ENCODE measurements at places on chromosomes 4 and X. TPM values are rescaled to one million over a fixed set of nuclear protein-coding genes. Genes with fewer than 3 reads are reported as not detected.

KCND1 gene
- polyA plus RNA-seq, result 0.25 TPM

TRIM75 gene
- not detected for polyA plus RNA-seq

AMER1 gene
- polyA plus RNA-seq, result 0.95 TPM

RNF128 gene
- polyA plus RNA-seq, result 0.74 TPM

CT47A1 gene
- not detected for polyA plus RNA-seq

RRAGB gene
- polyA plus RNA-seq, result 19.2 TPM

MXRA5 gene
- polyA plus RNA-seq, result 26.8 TPM

RS1 gene
- not detected for polyA plus RNA-seq

SEC31A gene
- polyA plus RNA-seq, result 472 TPM

GLOD5 gene
- polyA plus RNA-seq, result not detected

DNA sequence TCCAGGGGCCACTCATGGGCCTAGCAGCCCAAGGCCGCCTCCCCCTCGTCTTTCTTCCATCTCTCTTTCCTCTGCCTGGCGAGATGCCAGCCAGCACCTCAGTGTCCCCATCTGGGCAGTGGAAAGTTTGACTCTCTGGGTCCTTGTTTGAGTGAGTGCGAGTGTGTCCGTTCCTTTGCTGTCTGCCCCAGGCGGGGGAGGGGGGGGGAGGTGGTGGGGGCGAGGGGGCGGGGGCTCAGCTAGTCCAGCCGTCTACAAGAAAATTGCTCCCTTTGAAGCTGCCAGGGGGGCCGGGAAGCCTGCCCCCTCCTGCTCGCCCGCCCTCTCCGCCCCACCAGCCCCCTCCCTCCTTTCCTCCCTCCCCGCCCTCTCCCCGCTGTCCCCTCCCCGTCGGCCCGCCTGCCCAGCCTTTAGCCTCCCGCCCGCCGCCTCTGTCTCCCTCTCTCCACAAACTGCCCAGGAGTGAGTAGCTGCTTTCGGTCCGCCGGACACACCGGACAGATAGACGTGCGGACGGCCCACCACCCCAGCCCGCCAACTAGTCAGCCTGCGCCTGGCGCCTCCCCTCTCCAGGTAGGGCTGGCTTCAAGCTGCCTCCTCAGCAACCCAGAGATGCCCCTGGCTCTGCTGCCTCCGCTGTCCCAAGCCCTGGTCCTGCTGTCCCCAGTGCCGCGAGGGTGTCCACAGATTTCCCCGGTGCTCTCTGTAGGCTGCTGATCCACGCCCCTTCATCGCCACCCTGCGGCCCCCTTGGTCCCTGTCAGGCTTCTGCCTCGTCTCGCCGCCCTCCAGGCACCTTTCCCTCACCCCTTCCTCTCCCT lies at the start of gene BGN:
Gene BGN (plus strand): TSS at position 440 of the 821 bp plus-strand sequence. CDS start 9,652 bp downstream, outside the sequence.
- DNase-seq, result peak; percentile 78

GRCh38 chr4:57194068-57194611 lies 84.0 kb upstream of the IGFBP7 start:
- no peak for DNase-seq

GRCh38 chr4:89303814-89304388 lies 3.7 kb downstream of the GPRIN3 start:
- no peak for DNase-seq

GRCh38 chr4:7419961-7420660 lies 14.6 kb downstream of the PSAPL1 start:
- DNase-seq, result no peak

DNA sequence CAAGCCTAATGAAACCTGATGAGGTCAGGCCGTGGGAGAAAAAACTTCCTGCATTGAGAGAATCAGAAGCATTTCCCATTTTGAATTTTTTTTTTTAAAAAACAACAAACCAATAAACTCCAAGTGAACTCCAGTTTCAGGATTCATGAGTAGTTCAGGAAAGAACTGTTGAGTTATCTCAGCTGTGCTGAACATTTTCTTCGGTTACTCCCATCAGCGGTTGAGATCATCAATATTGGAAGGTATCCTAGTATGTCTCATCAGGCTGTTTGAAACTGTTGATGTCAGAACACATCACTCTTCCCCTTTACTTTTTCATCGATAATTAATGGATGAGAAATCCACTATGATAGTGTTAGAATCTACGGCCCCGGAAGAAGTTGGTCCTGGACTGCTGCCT lies 82.4 kb upstream of the ADGRG2 start:
- DNase-seq, result peak; percentile 23

GRCh38 chrX:39855748-39856129 lies 242.0 kb downstream of the BCOR start:
- DNase-seq, result peak; percentile 48

DNA sequence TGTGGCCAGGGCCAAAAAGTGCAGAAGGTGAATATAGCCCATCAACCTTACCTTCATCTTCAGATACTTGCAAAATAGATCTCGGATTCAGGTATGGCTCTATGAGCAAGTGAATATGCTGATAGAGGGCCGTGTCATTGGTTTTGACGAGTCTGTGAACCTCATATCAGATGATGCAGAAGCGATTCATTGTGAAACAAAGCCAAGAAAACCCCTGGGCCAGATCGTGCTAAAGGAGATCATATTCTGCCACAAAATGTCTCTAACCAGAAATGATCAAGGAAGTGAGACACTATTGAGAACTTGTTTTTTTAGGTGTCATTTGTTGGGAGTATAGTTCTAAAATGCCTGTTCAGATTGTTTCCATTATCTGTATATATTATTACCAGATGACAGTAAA lies 48.3 kb downstream of the PDK3 start:
- DNase-seq, result no peak

- no peak for DNase-seq
Measured at GRCh38 chr4:164730705-164731393, 23.1 kb upstream of the SMIM31 start.

GRCh38 chr4:173301518-173302201 lies 32.5 kb downstream of the HMGB2 start:
- peak; percentile 51 for DNase-seq

- no peak for DNase-seq
Measured at GRCh38 chr4:113290666-113291065, 241.2 kb downstream of the ANK2 start.

DNA sequence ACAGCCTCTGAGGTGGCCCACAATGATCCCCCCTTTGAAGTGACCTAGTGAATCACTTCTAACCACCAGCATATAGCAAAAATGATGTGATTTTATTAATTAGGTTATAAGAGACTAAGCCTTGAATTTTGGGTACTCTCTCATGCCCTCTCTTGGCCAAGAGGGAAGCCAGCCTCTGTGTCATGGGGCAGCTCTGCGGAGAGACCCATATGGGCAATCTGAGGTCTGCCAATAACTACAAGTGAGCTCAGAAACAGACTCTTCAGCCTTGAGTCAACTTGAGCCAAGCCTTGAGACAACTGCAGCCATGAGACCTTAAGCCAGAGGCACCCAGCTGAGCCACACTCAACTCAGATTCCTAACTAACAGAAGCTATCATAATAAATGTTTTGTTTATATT lies 45.7 kb downstream of the MANBA start:
- no peak for DNase-seq

GRCh38 chrX:38768079-38768478 lies 33.2 kb upstream of the MID1IP1 start:
- peak; percentile 56 for DNase-seq

- no peak for DNase-seq
Measured at GRCh38 chrX:7219153-7219705, 71.3 kb upstream of the PUDP start.

DNA sequence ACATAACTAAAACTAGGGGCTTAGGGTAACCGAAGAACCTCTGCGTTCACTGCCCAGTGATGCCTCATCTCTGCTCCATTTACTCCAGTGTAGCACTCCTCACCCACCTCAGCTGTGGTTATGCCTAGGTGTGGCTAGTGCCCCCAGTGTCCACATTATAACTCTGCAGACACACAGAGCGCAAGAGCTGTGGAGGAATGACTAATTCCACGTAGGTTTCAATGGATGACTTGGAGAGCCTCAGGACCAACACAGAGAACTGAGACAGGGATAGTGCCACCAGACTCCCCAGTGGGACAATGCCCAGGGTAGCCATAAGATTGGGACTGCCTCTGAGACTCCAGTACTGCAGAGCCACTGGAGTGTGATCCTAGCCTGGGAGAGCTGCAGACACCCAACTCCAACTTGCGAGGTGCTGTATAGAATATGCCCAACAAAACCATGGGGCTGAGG lies 542.4 kb upstream of the DIPK2B start:
- peak; percentile 42 for DNase-seq

- DNase-seq, result peak; percentile 68
Measured at GRCh38 chr4:22434895-22435294, 81.0 kb downstream of the ADGRA3 start.

- DNase-seq, result no peak
Measured at GRCh38 chr4:140989944-140990343, 143.3 kb downstream of the RNF150 start.

- DNase-seq, result no peak
Measured at GRCh38 chr4:158929939-158930638, 161.3 kb downstream of the FNIP2 start.

GRCh38 chr4:40038977-40039376 lies 17.7 kb upstream of the N4BP2 start:
- peak; percentile 8 for DNase-seq

- DNase-seq, result no peak
Measured at GRCh38 chr4:175833574-175834311, 21.7 kb upstream of the GPM6A start.

- DNase-seq, result no peak
Measured at GRCh38 chrX:9644335-9644734, 121.3 kb downstream of the GPR143 start.

DNA sequence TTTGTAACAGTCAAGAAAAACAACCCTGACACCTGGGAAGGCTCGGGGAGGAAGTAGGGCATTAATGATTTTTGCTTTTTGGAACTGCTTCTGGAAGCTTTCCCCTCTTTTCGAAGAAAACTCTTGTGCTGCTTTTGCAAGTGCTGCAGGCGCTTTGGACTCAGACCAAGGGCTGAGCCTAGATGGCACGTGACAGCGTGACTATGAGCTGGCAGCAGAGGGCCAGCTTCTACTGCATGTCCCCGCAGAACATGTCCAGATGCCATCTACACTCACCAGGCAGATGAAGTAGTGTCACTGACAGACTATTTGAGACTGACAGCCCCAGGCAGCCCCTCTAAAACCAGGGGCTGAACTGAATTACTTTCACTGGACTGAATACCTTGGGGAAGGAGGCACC lies 6.2 kb downstream of the NR0B1 start:
- DNase-seq, result peak; percentile 37

DNA sequence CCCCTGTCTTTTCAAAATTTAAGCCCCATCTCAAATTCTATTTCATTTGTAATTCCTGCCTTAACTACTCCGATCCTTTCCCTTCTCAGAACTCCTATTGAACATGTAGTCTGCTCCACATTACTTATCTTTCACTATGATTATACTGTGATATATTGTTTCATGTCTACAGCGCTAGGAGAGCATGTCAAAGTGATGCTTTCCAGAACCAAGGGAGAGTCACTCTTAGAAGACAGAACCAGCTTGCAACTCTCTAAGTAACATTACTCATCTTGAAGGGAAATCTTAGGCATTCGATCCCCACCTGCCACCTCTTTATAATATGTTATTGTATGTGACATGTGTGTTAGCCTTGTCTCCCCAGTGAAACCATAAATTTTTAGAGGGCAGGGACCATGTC lies 10.5 kb downstream of the EXOC1L start:
- no peak for DNase-seq

GRCh38 chr4:164509951-164510350 lies 244.0 kb upstream of the SMIM31 start:
- DNase-seq, result peak; percentile 16

GRCh38 chrX:152601848-152602616 lies 35.7 kb upstream of the GABRQ start:
- DNase-seq, result peak; percentile 66

DNA sequence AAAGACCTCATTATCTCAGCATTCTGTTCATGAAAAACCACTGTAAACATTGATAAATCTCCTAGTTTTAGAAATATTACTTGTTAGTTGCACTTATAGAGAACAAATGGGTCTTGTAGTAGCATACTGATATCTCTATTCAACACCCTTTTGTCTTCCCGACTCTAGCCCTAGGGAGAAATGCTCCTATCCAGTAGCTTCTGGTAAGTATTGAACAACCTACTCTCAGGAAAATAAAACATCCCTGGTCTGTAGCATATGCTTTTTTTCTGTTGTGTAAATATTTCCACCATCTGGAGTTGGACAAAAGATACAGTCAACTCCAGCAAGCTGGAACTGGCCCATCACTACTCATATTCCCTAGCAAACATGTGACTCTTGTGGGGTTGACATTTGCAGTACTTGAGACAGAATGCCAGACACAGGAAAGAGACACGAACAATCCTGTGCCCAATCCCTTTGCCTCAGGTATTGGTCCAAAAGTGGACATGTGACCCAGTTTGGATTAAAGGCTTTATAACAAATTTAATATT lies 188.2 kb downstream of the GC start:
- DNase-seq, result peak; percentile 10

DNA sequence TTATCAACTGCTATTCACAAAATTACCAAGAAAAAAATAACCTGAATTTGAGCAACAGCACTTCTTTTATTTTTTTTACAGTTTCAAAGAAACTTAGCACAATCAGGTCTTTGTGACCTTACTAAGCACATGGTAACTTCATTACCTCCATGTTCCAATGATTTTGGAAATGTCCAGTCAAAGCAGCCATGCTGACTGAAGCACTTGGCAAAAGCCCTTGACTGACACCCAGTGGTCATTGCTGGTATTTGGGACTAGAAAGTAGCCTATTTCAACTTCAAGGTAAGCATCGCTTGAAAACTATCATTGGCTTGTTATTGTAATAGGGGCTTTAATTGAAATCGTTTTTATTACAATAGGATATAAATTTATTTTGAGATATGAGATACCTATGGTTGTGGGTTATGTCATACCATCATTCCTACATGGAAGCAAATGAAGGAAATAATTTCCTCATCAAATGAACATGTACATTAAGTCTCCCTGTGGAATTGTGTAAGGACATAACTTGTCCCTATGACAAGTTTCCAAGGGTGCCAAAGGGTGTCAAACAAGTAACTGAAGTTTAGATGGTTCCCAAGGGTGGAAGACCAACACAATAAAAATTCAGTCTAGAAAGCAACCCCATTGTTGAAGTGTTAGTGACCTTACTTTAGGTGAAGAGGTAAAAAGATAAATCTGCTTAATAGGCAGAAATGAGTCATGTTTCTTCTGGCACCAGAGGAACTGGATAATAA lies 15.2 kb upstream of the ANXA10 start:
- peak; percentile 53 for DNase-seq

- no peak for DNase-seq
Measured at GRCh38 chr4:57971261-57971660, 861.1 kb upstream of the IGFBP7 start.

- no peak for DNase-seq
Measured at GRCh38 chr4:5588046-5588445, 120.3 kb downstream of the EVC2 start.

DNA sequence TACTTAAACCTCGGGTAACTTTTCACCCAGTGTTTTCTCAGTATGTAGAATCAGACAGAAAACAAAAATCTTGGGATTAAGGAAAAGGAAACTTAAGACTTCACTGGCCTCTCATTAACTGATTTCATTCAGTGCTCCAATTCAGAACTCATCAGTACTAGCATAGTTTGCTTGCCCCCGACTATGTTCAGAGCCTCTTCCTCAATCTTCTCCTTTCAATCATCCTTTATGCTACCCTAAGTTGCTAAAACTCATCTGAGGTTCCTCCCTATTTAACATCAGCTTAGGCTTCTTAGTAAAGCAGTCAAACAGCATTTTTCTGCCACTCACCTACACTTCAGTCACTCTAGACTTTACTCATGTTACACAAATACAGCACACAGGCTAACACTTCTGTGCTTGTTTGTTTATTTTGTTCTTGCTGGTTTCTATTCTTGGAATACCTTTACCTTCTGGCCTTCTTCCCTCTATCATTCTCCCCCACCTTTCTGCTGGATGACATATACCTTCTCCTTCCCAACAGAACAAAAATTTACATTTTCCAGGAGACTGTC lies 163.0 kb upstream of the TLL1 start:
- no peak for DNase-seq
